ENCODE measurements at places on chromosomes 11 and 22.

GRCh38 chr11:16763746-16764145, 25.3 kb downstream of the C11orf58 start:
- no peak for DNase-seq

DNA sequence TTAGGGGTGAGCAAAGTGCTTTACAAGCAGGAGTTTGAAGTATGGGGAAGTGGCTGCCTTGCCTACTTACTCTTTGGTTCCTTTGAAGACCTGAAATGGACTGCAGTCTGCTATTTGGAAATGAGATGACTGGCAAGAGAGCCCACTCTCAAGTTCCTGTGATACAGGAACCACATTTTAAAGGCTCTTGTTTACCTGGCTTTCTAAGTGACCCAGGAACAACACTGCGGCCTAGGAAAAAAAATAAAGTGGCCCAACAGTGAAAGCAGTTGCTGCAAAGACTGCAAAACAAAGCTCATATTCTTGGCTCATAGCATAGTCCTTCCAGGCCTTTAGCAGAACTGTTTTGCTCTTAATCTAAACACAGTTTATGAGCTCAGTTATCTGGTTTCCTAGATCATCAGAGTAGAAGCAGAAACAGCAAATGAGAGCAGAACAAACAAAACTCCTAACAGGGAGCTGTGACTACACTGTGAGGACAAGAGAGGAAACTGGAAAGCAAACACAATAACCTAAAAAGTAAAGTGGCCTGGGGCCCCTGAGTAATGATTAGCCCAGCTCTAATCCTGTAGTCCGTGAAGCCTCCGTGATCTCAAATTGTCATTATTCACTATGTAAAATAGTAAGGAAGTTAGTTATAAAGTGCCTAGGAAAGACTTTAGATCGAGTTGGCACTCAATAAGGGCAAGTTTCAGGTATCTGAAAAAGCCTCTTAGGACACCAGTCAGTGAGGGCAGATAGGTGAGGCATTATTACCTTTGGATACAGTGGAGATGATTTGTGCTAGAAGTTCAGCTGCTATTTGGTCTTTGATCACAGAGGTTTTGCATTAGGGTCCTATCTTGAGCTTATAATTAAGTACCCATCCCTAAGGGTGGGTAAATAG, 11.5 kb downstream of the CCDC117 start:
- no peak for DNase-seq

GRCh38 chr22:20798974-20799373, 25.1 kb downstream of the SERPIND1 start:
- DNase-seq: no peak

- DNase-seq: no peak
These were observed 63.4 kb downstream of the CACNG2 start for GRCh38 chr22:36640106-36640672.

DNA sequence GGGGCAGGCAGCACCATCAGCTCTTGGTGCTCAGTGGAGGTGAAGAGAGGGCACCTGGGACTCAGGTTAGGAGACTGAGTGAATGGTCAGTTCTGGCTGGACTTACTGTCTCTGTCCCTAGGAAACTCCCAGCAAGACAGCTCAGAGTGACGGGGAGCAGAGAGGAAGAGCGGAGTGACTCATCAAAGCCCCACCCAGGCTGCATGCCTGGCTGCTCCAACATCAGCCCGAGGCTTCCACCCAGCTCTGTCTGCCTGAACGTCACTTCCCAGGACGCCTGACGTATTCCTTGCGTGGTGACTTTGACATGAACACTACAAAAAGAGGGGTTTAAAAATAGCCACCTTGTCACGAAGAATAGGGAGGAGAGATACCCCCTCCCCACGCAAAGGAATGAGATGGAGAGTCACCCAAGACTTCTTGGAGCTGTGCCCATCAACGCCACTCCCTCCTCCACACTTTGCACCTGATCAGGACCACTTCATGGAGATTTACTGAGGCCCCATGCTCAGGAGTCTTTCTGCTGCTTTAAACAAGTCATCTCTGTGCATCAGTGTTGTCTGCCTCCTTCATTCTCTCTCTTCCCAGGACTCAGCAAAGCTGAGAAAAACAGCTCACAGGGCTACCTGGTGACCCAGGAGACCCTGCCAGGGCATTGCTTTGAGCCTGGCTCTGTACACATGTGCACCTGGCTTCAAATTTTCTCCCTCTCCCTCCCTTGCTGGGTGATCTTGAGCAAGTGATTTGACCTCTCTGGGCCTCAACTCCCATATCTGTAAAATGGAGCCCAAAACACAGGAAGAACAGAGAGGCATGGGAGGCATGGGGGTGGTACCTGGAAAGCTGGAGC, 83.1 kb downstream of the MN1 start:
- DNase-seq: peak; percentile 30

- DNase-seq: no peak
These were observed 28.7 kb downstream of the EIF3F start for GRCh38 chr11:8015753-8016239.

DNA sequence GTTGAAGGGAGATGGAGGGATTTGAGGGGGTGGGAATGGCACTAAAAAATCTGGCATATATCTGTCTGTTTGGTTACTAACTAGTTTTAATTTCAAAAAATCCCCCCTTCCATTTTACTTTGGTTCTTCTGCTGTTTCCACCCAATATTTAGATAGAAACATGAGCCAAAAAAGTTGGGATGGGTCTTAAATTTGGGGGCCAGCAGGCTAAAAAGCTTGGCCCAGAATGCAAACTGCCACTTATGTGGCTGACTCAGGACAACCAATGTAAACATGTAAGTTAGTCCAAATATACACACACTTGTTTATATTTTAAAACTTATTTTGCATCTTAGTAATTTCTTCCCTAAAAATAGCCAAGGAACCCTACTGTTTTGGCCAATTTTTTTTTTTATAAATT, 35.7 kb downstream of the LGR4 start:
- no peak for DNase-seq

Measured in tibial nerve (tissue), 4 donors.